Left forelimb (tissue), 1 donor: ENCODE measurements at places on chromosomes 2 and 18.

GRCh38 chr2:289362-290089, 1.6 kb upstream of the ALKAL2 start:
- no peak for DNase-seq

DNA sequence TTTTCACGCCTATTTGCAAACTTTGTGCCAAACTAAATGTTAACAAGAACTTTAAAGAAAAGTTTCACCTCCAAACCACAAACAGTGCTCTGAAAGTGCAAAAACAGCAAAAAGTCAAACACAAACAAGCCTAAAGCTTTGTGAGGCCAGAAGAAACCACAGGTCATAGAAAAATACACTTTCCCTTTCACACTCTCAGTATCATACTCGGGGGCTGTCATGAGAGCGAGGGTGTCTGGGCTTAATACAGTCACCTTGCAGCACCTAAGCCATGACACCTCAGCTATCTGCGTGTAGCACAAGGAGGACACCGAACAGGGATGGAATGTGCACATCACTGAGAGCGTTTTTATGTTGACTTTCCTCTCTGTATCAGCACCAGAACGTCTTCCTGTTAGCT, 26.6 kb upstream of the SEH1L start:
- no peak for DNase-seq

DNA sequence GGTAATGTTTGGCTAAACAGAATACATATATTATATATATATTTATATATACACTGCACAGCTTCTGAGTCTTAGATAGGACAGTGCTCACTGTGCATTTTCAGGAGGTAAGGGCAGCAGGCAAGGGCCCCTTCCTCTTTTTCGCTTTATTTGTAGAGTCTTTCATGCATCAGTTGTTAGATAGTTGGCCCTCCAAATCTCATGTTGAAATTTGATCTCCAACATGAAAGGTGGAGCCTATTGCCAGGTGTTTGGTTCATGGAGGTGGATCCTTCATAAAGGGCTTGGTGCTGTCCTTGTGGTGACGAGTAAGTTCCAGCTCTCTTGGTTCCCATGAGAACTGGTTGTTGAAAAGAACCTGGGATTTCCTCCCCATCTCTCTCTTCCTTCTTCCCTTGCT, 48.1 kb downstream of the TSN start:
- no peak for DNase-seq

DNA sequence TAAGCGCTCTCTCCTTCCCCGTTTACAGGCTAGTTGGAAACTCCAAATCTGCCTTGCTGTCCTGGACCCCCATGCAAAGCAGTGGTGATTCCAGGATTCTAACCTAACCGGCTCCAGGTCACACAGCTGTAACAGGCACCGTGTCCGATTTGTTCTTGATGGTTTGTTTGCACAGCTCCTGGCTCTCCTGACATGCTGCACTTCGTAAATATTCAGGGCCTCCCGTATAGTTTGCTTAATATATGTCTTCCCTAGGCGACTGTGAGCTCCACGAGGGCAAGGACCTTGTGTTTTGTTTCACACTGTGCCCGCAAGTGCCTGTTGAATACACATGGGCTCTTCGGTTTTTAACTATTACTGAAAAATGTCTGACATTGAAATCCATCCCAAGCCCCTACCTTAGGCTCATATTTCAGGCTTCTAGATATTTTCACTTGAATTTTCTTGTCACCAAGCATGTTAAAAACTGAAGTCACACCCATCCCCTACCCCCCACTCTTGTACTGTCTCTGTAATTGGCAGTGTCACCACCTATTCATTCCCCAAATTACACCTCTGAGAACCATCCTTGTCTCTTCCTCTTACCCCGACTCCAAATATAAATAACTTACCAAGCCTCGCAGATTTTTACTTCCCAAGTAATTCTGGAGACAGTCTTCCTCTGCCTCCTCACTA, 1.0 kb upstream of the PUM2 start:
- DNase-seq: no peak

DNA sequence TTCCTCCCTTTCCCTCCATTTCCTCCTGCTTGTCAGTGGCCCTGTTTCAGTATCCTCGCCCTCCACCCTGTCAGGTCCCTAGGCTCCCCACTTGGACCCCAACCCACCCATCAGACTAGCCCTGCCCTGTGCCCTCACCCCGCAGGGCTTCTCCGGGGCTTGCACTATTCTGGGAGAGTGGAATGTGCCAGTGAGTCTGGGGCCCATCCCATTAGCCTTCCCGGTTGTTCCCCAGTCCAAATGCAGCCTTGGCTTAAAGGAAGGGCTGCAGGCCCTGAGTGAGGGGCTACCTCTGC, 45.5 kb downstream of the MYO7B start:
- DNase-seq: peak; percentile 6

DNA sequence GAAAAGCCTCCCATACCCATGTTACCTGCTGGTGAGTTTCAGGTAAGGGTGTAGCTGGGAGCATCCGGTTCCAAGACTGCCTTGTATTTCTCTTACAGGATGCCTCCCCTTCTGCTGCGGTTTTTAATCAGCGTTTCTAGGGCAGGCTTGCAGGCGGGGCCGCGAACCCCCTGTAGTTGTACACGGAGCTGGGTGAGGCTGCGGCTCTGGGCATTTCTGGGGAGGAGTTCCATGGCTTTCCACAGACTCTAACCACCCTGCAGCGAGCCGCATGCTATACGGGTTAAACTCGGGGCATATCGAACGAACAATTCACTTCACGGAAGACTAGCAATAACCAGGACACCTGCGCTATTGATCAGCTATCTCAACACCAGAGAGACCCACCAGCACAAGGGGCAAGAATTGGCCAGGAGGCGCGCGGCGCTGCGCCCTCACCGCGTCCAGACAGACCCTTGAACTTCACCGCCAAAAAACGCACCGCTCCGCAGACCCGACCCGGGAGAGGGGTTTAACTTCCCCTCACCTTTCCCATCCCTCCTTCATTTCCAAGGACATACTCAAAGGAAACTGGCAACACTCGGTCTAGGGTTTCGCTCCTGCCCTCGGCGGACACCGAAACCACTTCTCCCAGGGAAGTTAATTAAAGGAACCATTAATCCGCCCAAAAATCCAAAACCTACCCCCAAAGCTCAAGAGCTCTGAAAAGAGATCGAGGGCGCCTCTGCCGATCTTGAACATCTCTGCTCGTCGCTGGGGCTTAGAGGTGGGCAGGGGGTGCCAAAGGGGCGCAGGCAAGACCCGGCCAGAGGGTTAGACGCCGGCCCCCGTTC, 909 bp downstream of the TGFA start:
- DNase-seq: no peak

- DNase-seq: no peak
Measured at GRCh38 chr2:201072201-201072530, 365 bp downstream of the NDUFB3 start.

DNA sequence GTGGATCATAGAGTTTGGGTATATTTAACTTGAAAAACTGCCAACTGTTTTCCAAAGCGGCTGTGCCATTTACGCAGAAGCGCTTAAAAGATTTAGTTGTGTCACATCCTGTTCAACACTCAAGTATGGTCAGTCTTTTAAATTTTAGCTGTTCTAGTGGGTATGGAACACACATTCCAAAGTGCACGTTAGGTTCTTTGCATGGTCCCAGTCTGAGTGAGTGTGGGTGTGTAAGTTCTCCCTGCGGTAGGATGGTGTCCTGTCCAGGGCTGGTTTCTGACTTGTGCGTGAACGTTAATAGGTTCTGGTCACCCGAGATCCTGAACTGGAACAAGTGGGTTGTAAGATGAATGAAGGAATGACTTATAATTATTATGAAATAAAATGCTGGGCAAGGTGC, 28.4 kb upstream of the IL36G start:
- DNase-seq: no peak
